NT2/D1 (cell line): ENCODE measurements at places on chromosomes 3 and 15.

- DNase-seq = no peak
These were observed 70.7 kb downstream of the XXYLT1 start for GRCh38 chr3:195200010-195200822.

DNA sequence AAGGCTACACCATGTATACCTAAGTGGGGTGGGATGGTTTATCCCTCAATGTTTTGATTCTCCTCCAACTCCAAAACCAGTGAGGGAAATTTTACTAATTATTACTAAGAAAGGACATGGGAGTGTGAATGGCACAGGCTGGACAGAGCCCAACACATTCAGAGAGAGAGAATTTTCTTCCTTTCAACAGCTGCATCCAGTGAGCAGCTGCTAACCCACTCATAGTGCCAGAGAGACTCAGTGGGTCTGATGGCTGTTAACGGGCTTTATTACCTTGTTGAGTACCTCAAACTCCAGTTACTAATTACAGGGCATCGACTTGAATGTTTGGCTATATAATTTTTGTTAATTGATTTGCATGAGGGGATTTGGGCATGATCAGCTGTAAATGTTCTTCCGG lies 75.8 kb downstream of the RORA start:
- no peak for DNase-seq

DNA sequence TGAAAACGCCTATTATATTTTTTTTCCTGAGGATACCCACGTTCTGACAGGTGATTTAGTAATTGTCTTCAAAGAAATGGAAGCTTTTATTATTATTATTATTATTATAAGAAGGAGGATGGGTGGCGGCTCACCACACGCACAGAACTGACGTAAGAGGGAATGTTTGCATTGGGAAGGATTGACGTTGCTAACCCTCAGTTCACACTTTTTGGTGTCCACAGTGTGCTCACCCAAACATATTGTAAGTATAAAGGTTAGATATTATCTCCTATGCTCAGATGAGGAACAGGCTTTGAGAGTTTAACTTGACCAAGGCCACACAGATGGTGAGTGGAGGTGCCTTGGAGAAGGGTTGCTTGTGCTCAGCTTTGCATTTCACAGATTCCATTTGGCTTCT lies 533.5 kb upstream of the TBL1XR1 start:
- DNase-seq = no peak

- no peak for DNase-seq
These were observed 121.0 kb upstream of the PRR20G start for GRCh38 chr3:127408684-127409420.

DNA sequence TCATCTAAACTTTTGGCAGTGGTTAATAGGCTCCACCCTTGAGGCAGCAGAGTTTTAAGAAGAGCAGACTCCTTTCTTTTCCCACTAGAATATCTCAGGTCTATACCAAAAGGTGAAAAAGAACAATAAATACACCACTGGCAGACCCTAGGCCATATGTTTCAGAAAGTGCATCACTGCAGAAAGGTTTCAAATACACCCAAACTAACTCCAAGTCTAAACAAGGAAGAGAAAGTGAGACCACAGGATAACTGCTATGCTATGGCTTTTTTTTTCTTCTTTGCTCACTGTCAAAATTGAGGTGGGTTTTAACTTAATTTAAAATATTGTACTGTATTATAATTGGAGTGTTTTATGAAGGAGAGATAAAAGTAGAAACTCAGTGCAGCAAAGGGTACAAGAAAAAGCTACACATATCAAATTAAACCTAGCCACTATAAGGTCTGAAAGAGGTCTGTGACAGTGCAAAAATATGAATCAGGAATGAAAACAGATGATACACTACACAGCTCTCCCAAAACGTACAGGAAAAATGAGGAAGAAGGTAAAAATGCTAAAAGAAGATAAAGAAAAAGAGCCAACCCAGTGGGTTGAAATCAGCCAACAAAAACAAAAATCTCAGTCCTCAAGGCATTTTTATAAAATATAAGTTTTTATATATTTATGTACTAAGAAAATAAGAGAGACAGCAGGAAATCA lies 8.4 kb downstream of the SNX4 start:
- DNase-seq = no peak

DNA sequence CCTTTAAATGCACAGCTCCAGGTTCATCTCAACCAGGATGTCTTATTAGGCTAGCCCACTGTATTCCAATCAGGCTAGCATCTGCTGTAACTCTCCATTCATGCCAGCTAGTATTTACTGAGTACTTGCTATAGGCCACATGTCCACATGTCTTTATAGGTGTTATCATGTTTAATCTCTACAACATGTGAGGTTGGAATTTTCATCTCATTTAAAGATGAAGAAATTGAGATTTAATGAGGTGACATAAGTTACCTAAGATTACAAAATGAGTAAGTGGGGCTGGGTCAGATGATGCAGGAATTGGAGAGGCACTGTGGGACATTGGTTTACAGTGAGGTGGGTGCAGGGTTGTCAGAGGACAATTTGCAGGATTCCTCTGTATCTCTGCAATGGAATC lies 2.9 kb downstream of the IFT122 start:
- DNase-seq = no peak

GRCh38 chr15:89057506-89058133 lies 30.6 kb upstream of the ABHD2 start:
- peak; percentile 49 for DNase-seq

DNA sequence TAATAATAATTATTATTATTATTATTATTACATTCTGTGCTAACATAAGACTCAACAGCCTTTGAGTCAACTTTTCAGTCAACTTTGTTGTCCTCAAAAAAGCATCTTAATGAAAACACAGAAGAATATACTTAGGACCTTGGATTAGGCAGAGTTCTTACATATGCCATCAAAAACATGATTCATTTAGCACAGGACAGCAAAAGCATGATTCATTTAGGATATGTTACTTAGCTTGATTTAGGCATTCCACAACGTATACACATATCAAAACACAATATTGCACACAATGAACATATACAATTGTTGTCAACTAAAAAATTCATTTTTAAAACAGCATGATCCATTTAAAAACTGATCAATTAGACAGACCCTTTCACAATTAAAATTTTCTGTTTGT lies 213.0 kb downstream of the FMN1 start:
- no peak for DNase-seq

- no peak for DNase-seq
These were observed 180.9 kb downstream of the SUCNR1 start for GRCh38 chr3:152054315-152054714.

DNA sequence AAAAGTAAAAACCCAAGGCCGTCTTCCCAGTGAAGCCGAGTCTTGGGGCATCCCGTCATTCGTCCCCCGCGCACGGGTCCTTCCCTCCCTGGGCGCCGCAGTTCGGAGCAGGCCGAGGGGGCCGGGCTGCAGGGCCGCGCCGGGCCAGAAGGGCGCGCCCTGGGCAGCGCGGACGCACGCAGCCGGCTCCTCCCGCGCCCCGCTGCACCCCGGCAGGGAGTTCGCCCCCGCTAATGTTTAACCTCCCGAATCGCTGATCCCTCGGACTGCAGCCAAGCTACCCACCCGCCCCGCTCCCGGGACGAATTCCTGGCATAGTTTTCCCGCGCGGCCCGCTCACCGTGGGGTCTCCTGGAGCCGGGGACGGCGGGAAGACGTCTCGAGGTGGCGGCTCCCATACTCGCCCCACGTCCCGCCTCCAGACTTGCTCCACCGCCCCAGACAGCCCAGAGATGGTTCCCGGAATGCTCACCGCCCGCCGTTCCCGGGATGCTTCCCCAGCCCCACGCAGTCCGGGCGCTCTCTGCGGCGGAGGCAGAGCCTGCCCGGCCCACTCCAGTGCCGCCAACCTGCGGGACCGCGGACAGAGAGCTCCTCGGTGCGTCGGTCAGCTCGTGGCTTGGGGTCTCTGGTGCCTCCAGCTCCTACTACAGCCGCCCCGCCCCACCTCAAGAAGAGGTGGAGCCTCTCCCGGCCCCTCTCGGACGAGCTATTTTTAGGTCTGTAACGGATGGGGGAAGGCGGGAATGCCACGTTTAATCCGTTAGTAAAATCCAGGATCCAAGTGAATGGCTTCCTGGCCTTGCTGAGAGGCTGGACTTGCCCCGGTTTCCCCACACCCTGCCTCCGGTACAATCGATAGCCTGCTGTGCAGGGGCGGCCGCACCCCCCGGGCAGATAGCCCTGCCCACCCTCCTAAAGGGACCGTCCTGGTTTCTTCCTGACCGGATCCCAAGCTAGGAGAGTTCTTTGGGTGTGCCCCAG lies at the start of gene DZIP1L:
Gene DZIP1L (minus strand): TSS at position 621 of the 984 bp plus-strand sequence. CDS start 11,637 bp downstream, outside the sequence.
- peak; percentile 71 for DNase-seq

- peak; percentile 93 for DNase-seq
These were observed at the start of the genes CHP1 and EXD1 for GRCh38 chr15:41230650-41231421. Gene CHP1 (plus strand): TSS chr15:41231268. CDS start chr15:41231383, 115 bp downstream. Gene EXD1 (minus strand): TSS chr15:41230757. CDS start chr15:41226575, 4,182 bp downstream.

DNA sequence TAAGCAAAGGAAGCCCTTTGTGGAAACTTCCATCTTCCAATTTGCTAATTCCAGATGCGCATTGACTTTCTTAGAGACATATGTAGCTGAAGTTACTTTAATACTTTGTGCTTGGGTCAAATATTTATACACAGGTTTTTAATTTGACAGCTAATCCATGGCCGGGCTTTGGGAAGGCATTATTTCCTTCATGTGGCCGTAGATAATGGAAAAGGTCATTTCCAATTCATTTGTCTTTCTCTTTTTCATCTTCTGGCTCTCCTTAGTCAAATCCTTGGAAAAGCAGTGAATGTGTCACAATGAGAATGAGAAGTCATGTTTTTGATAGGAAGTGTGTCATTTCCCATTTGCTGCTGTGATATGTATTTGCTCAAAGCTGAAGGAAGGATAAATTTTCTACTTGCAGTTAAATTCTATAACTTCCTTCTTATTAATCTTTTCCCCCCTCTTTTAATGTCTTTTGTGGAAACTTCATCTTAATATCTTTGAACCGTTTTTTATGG lies 323.3 kb downstream of the CLSTN2 start:
- DNase-seq = no peak

- no peak for DNase-seq
These were observed 241.5 kb upstream of the SATB1 start for GRCh38 chr3:18666655-18667054.

- no peak for DNase-seq
These were observed 19.5 kb downstream of the NFKBIZ start for GRCh38 chr3:101868534-101869464.
